ENCODE measurements at places on chromosomes 5 and 9.

GRCh38 chr5:149938791-149939358 lies 5.7 kb downstream of the PDE6A start:
- no peak for DNase-seq

DNA sequence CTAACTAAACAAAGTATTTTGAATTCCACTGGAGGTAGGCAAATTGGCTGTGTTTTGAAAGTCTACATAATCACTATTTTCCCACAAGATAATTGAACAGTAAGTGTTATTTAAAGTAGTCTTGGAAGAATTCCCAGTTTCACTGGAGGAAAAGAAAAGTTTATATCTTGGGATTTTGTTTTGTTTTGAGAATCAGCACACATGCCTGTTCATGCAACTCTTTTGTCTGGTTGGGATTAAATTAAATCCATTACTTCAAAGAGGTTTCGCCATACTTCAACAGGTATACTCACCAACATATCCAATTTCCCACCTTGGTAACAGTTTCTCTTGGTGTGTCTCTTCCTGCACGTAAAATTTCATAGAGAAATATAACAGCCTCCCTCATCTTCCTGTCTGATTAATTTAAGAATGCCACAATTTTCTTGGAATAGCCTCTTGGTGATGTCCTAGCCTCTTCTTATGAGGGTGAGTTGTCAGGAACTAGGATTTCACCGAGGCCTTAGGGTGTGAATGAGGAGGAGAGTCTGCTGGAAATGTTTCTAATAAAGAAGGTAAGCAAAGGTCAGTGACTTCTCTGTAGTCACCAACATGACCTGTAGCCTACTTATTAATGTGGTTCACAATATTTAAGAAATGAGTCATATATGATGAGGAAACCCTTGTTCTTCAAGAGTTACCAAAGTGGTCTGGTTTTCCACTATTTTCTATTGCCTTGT lies 48.1 kb downstream of the ITGA2 start:
- DNase-seq: no peak

- no peak for DNase-seq
Measured at GRCh38 chr9:94645901-94646300, 6.6 kb upstream of the FBP1 start.

DNA sequence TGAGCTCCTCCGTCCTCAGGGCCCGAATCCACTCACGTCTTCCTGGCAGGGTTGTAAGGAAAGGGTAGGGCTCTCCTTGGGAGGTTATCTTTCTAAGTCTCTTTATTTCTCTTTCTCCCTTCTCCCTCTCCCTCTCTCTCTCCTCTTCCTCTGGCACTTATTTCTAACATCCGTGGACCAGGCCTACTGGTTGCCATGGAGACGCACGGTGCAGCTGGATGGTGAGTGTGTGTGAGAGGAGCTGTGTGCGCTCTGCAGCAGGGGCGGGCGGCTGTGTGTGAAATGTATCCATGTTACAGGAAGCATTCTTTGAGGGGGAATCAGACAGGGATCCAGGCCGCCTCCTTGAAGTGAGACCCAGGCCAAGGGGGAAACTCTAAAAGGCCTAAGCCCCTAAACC lies 32.2 kb downstream of the PCDH1 start:
- DNase-seq: no peak

GRCh38 chr5:118069452-118069851 lies 918.9 kb downstream of the DTWD2 start:
- DNase-seq: no peak

DNA sequence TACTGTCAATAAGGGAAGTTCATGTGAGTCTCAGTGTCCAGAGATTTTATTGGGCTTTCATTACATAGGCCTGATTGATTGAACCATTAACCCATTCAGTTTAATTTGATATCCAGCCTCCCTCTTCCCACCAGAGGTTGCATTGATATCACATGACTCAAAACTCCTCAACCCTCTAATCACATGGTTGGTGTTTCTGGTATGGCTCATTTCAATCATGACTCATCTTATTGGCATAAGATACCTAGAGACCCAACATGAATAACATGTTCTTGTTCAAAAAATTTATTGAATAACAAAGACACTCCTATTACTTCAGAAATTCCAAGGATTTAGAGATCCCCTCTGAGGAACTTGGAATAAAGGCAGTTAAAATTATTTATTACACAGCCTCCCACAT lies 982.2 kb downstream of the TLE1 start:
- DNase-seq: no peak

- no peak for DNase-seq
Measured at GRCh38 chr5:138844125-138844461, 31.0 kb downstream of the LRRTM2 start.

- DNase-seq: no peak
Measured at GRCh38 chr5:158796812-158797497, 302.8 kb downstream of the EBF1 start.

DNA sequence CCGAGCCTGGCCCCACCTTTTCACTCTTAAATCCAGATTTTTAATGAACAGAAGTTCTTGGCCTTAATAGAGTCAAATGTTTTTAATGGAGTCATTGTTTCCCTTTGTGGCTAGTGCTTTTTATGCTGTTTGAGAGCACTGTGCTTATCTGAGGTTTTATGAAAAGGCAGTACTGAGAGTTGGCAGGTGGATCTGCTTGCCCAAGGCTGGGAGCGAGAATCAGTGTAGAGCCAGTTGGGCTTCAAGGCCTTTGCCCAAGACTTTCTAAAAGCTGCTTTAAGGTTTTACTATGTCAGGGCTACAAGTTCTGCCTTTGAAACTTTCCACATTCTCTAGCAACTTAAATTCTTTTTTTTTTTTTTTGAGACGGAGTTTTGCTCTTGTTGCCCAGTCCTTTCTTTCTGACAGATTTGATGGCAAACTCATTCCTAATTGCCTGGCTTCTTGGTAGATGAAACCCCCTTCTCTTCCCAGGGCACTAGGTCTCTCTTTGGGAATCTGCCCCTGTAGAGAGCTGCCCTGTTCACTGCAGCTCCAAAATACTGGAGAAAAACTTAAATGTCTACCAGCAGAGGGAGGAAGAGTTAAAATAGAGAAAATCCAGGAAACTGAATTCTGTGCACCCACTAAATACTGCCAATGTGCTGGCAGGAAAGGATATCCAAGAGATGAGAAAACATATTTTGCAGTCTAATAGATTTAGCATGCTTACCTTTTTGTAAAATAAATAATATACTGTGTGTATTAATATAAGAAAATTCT lies 36.9 kb upstream of the CDK20 start:
- no peak for DNase-seq

GRCh38 chr9:20270161-20270560 lies 352.1 kb downstream of the MLLT3 start:
- no peak for DNase-seq

DNA sequence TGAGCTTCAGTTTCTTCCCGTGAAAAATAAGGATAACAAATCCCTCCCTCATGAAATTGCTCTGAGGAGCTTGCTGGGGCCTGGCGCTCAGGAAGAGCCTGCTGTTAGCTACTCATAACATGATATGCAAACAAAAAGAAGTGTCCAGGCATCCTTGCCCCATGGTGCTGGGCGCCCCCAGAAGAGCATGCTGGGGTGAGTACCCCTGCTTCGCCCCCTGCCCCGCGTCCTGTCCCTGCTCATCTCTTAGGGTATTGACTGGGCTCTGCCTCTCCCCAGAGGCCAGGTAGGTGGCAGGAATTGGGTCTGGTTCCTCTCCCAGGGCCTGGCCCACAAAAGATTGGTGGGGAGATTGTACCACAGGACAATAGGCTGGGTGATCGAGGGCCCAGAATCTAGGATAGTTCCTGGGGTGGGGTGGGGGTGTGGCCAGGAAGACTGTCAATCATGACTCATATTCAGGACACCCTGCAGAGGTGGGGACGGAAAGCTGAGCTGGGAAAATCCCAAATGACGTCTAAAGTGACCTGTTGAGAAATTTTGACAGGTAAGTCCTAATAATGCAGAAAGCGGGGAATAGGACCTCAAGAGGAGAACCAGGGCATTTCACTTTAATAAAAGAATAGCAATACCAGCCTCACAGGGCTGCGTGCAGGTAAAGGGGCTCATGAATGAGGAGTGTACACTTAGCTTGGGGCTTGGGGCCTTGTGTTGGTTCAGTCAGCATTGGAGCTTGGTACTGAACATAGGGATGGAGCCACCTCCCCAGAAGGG lies 8.9 kb downstream of the PITX1 start:
- DNase-seq: no peak

DNA sequence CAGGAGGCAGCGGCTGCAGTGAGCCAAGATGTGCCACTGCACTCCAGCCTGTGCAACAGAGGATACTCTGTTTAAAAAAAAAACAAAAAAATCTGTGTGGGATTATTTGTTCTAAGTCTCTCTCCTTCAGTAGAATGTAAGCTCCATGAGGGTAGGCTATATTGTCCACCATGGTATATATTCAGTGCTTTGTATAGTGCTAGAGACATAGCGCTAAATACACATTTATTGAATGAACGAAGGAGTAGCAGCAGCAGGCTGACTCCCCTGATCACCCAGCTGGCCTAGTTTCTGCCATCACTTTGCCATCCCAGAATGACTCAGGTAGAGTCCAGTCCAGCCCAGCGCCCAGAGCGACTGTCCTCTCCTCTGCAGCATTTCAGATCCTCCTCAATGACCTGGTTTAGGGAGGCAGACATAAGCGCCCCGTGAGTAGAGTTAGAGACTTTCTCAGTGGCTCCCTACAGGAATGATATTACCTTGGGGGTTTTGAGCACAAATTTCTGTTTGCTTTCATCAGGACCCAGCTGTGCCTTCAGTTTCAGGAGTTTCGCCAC lies 716 bp downstream of the HARS1 start:
- no peak for DNase-seq

DNA sequence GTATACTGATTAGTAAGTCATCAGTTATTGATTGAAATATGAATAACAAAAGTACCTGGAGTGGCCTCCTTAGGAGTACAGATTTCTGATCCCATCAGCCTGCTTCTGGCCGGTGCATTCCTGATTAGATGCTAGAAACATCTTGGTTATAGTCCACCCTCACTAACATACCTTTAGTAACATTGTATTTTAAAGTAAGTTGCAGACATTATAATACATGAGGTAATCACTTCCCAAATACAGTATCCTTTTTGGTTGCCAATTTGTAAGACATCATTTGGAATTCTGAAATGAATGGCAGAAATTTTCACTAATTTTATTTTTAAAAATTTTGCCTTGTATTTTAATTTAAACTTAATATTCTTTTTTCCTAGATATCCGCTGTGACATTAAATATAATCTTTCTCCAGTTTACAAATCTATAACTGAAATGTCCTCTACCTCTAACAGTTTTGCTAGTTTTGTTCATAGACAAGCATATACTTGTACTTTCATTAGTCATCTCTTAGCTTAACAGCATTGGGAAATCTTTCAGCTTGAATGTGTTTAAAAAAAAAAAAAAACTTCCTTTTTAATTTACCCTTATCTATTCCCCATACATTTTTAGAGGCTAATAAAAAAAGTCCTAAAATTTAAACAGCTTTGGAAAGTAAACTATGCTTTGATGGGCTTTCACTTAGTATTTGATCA lies 178.9 kb downstream of the XRCC4 start:
- DNase-seq: no peak

- no peak for DNase-seq
Measured at GRCh38 chr5:160231783-160232342, 2.6 kb downstream of the FABP6 start.

GRCh38 chr9:6955251-6955921 lies 197.6 kb downstream of the KDM4C start:
- no peak for DNase-seq

GRCh38 chr9:113311961-113312360 lies 8.8 kb upstream of the RNF183 start:
- no peak for DNase-seq

GRCh38 chr9:84852617-84853301 lies 183.2 kb downstream of the NTRK2 start:
- no peak for DNase-seq

- no peak for DNase-seq
Measured at GRCh38 chr5:73304381-73304780, 131.4 kb downstream of the TMEM174 start.

DNA sequence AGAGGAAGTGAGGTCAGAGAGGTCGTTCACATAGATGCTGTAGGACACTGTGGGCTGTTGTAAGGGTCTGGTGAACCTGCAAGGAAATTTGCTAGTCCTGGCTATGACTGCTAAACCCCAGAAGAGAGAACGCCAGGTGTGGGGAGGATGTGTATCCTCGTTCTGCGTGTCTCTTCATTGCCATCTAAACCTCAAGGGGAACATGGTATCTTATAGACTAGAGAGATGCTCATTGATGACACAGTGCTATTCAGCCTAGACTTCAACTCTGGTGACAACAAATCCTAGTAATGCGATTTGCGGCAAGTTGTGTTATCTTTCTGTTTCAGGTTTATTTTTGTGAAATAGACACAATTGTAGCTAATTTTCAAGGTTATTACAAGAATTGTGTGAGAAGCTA lies 140.2 kb downstream of the ADAMTSL1 start:
- DNase-seq: no peak

- DNase-seq: no peak
Measured at GRCh38 chr5:180142824-180143610, 66.0 kb downstream of the RASGEF1C start.

- DNase-seq: no peak
Measured at GRCh38 chr5:160227012-160227411, 2.3 kb upstream of the FABP6 start.

DNA sequence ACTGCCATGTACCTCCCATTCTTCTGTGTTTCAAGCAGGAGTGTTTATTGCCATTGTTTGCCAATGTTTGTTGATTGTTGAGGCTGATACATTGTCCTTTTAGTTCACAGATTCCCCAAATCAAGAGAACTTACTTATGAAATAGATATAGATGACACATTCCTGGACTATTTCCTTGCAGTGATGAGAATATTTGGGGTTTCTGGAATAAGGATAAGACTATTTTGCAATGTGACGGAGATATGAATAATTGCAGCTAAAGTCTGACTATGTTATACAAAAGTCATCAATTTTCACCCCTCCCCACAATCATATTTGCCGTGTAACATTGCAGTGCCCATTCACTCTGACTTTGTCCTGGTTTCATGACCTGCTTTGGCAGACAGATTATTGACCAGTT lies 460.8 kb downstream of the CDH10 start:
- DNase-seq: no peak

GRCh38 chr5:88667496-88668201 lies 215.3 kb downstream of the MEF2C start:
- DNase-seq: no peak

GRCh38 chr5:56346741-56347535 lies 113.8 kb upstream of the ANKRD55 start:
- no peak for DNase-seq

DNA sequence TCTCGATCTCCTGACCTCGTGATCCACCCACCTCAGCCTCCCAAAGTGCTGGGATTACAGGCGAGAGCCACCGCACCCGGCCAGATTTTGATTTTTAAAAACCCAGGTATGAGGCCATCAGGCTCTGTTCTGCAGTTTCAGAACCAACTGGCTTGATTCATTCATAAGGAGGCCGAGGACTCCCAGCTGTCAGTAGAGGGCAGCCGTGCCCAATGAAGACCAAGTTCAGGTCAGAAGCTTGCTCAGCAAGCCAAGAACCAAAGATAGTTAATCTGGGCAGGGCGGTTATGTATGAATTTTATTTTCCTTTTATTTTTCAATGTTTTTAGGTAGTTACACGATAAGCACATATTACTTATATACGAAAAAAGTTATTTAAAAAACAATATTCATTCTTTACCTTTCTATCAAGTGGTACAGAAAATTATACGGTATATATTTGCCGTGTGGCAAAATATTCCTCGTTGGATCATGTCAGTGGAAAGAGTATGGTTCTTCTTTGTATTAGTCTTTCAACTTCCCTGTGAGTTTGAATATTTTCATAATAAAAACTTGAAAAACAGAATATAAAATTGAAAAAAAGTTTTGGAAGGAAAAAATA lies 18.0 kb downstream of the MGAT1 start:
- no peak for DNase-seq

Data from H1 (cell line).